ENCODE measurements at places on chromosomes 4 and X.
A peak's percentile ranks its signal among the peaks of the same experiment; 100 is the strongest.

DNA sequence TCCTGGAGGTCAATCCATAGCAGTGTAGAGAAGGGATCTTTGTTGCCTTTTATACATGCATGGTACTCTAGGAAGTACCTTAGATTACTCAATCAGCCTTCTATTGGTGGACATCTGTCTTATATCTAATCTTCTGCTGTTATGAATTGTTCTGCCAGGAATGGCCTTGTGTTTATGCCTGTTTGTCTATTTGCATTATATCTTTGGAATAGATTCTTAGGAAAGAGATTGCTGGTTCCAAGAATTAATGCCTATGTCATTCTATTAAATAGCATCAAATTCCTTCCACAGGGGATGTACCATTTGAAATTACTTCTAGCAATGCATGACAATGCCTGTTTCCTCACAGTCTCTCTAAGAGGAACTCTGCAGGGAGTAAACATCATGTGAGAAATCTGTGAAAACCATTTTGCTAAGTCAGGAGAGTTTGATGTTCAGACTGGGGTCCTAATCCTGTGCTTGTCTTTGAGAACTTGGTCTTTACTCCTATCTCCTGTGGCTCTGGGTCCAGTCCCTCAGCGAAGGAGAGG, 42.5 kb downstream of the BEX3 start:
- no peak for DNase-seq

- no peak for DNase-seq
Observed at GRCh38 chr4:181604546-181604945, 638.7 kb upstream of the TENM3 start.

- DNase-seq: no peak
Observed at GRCh38 chr4:66855956-66856355, 689.3 kb downstream of the CENPC start.

GRCh38 chrX:78116766-78117165, 12.7 kb downstream of the PGK1 start:
- DNase-seq: no peak

DNA sequence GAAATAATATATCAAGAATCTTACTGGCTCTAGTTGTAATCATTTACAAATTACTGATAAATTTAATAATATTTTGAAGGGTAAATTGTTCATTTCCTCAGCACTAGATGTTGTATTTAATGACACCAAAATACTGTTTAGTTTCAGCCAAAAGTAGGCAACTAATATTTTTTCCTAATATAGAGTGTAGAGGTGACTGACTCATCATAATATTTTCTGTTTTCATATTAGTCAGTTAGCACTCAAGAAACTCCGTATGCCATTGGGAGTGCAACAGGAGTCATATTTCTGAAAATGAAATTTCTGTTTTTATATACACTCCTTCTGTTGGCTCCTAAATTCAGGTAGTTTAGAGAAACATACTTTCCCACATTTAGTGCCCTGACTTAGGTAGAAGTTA, 36.6 kb upstream of the PTPN13 start:
- DNase-seq: no peak

DNA sequence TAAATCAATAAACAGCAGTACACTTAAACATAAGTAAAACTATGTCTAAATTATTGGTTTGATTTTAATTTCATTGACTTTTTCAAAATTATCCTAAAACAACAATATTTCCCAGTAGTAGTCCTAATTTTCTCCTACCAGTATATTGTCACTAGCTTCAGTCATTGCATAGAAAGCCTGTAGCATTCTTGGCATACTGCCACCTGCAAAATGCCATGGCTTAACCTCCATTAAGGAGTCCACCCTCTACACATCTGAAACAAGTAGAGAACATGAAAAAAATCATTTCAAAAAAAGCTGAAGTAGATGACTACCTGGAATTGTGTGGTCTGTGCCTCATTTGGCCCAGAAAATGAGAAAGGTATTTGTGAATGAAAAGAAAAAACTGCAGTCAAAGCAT, 348.5 kb downstream of the INPP4B start:
- DNase-seq: no peak

GRCh38 chr4:155748039-155748438, 10.8 kb upstream of the GUCY1B1 start:
- DNase-seq: no peak

DNA sequence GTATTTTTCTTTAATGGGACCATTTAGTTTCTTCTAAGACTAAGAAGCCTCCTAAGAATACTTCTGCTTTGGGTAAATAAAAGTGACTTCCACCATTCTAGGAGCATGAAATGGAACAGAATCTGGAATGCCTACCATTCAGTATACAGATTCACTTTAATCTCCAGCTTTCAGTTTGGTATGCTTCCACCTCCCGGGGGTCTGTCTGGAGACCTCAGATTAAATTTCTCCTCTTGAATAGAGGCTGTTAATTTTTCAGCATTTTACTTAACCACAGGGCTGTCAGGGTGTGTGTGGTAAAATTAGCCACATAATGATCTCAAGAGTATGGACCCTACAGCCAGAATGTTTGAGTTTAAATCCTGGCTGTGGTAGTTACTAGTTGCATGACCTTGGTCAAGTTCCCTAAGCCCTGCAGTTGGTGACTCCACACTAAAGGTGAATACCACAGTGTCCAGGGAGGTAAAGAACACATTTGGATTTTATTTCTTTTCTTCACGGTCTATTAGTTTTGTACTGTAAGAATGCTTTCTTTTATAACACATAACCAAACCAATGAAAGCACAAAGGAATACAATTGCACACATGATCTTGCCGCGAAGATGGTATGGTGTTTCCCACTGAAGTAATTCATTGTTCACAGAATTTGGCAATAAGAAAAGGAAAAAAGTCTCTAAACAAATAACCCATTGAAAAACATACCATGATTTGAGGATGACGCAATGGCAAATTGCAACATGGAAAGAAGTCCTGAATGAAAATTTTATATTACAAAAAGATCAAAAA, 37.3 kb upstream of the TRIM2 start:
- DNase-seq: peak; percentile 97

GRCh38 chrX:2474963-2475726, 25.6 kb downstream of the DHRSX start:
- DNase-seq: no peak

DNA sequence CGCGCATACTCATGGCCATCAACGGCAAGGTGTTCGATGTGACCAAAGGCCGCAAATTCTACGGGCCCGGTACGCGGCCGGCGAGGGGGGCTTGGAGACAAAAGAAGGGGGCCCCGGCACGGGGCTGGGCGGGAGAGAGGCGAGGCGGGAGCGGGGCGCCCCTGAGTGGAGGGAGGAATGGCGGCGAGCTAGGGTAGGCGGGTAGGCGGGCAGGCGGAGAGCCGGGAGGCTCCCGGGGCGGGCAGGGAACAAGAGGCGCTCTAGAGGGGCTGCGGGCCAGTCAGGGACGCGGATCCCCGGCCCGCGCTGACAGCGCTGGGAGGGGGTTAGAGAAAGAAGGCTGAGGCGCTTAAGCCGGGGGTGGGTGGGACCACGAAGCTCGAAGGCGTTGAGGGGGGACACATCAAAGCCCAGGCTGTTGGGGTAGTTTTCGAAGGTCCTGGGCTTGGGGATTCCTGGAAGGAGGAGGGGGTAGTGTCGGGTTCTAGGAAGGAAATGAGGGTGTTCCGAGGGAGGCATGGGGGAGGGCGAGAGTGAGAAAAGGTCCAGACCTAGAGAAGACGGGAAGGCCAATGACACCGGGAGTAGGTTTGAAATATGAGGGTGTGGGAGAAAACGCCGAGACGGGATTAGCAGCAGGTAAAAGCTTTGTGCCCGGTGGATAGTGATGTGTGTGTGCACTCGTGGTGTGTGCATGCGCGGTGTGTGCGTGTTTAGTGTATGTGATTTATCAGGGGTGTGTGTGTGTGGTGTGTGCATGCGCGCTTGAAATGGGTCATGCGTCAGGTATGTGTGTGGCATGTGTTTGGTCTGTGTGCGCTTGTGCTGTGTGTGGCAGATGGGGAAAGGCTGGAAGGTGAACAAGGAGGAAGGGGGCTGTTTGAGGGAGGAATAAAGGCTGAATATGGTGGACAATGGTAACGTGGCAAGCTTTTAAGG, 807 bp downstream of the PGRMC1 start:
- peak; percentile 20 for DNase-seq

- no peak for DNase-seq
Observed at GRCh38 chrX:72685810-72686456, 28.2 kb downstream of the PHKA1 start.

GRCh38 chr4:151563194-151563593, 154.2 kb downstream of the FHIP1A start:
- no peak for DNase-seq

DNA sequence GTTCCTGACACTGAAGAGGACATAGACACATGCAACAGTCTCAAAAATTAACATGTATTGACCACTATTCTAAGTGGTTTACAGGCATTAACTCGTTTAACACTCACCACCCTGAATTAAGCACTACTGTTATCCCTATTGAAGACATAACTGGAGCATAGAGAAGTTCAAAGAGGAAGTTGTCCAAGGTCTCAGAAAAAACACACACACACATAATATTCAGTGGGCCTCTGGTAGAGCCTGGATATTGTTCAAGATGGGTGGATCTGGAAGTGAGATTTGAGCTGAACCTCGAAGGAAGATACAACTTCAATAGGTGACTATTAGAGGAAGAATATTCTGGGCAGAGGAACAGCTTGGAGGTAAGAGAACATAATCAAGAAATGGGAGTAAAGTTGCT, 334.9 kb downstream of the HNRNPD start:
- no peak for DNase-seq

DNA sequence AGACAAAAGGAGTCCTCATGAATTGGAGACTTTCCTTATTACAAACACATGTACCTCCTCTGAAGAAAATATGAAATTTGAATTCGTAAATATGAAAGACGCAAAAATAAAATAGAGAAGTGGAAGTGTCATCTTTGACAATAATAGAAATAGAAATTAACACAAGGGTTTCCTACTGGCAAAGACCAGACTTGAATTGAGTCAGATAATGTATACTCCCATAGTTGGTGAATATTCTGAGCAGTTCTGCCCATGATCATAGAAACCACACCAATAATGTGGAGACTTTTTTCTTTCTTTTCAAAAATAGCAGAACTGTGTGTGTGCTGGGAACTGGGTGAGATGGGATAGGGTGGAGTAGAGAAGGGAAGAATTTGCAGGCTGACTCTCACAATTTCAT, 277.7 kb upstream of the TET2 start:
- no peak for DNase-seq

DNA sequence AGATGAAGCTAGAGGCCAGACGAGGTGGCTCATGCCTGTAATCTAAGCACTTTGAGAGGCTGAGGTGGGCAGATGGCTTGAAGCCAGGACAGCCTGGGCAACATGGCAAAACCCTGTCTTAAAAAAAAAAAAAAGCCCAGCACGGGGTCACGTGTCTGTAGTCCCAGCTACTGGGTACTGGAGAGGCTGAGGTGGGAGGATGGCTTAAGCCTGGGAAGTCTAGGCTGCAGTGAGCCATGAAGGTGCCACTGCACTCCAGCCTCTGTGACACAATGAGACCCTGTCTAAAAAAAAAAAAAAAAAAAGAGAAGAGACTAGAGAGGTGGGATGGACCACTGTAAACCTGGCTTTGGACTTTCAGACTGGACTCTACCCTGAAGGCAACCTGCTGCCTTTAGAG, 10.7 kb upstream of the LRBA start:
- DNase-seq: no peak

- no peak for DNase-seq
Observed at GRCh38 chr4:106334741-106335470, 18.6 kb downstream of the AIMP1 start.

- no peak for DNase-seq
Observed at GRCh38 chr4:81214144-81214880, 710 bp downstream of the PRKG2 start.

DNA sequence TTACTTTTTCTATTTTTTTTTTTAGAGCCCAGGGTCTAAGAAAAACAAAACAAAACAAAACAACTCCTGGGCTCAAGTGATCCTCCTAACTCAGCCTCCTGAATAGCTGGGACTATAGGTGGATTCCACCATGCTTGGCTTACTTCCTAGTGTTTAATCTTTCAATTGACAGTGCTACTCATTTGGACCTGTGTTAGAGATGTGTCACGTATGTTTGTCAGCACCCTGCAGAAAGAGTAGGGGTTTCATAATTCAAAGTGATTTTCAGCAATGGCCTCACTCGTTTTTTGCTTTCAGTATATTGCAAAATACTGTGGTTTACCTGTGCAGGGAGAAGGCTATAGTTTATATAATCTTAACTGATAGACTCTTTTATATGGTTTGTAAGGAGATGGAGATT, 71.6 kb upstream of the TEX13D start:
- no peak for DNase-seq

DNA sequence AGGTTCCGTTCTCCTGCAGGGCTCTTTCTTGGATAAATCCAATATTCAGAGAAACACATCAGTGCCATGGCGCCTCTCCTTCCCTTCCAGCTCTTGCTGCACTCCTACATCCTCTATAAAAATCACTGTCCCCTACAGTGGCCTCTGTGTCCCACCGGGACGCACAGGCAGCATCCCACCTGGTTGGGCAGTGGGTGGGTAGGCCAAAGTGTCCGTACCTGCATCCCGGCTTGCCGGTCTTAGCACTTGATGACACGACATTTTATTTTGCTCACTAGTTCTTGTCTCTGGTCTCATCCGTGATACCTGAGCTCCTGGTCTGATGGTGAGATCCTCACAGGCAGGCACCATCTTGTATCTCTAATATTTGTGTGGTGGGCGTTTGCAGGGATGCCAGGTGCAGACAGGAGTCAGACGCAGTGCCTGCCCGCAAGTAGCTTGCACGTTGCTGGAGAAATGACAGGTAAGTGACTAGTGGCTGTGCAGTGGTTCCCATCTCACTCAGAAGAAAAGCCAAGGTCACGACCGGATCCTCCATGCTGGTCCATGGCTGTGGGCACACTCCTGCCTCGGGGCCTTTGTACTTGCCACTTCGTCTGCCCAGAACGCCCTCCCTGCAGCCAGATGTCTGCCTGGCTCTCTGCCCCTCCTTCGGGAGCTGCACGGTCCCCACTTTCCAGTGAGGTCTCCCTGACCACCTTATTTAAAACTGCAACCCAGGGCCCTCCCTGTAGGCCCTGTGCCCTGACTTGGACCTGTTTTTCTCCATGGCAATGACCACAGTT, 109.7 kb downstream of the SORCS2 start:
- DNase-seq: no peak

DNA sequence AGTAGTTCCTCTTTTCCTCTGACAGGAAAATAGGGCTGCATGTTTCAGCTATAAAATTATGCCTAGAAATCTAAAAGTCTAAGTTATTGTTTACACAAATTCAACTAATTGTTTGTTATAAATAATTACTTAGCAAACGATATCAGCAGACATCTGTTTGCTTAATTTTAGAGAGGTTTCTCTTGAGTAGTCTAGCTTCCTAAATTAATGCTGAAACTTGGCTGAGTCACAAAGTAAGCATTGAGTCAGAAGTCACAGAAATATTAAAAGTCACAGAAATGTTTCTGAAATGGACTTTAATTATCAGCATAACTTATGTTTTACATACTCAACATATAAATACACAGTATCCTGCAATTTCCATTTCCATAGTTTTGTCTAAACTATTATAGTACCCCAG, 1044.0 kb downstream of the CCSER1 start:
- DNase-seq: no peak

- no peak for DNase-seq
Observed at GRCh38 chr4:37732526-37733186, 46.5 kb upstream of the RELL1 start.

All from pons (tissue), 1 donor.